Epithelial cell of esophagus (primary cell): ENCODE measurements at places on chromosomes 5 and 9.

DNA sequence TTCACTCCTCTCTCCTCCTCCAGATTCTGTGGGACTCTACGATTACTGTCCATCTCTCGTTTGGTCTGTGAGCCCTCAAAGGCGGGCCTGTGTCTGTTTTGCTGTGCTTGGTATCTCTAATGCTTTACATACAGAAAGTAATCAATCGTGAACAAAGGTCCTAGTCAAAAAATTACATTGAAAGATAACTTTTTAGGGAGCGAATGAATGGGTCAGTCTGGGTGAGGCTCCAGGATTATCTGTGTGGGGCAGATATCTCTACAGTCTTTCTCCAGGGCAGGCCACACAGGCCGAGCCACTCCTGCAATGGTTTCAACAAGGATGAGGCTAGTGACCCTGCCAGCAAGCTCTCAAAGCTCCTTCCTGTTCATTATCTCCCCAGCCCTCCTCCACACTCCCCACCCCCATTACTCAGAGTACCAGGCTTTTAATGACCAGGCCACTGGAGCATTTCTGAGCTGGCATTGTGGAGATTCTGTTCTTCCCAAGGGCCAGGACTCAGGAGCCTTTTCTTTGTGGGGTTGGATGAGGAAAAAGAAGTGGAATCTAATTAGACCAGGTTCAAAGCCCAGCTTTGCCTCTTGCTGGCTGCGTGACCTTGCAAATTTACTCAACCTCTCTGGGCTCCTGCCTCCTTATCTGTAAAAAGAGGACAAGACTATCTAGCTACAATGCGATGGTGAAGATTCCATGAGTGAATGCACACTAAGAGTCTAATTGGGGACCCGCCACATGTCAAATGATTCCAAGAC is 10.2 kb downstream of the CORO2A start:
- no peak for DNase-seq

GRCh38 chr5:87899721-87900131 is 368.9 kb downstream of the TMEM161B start:
- DNase-seq = no peak

DNA sequence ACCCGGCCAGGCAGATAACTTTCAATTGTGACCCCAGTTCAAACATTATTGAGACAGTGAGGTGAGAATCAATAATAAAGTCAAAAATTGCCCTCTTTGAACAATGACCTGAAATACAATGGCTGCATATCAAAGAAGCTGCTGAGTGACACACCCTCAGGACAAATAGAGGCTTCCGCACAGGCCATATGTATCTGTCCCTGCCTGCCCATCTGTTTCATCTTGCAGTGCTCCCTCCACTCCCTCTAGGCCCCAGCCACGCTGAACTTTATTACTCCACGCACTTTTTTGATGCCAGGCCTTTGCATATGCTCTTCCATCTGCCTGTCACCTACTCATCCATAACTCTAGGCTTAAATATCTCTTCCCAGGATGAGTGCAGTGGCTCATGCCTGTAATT is 15.9 kb upstream of the PFDN1 start:
- peak; percentile 44 for DNase-seq

DNA sequence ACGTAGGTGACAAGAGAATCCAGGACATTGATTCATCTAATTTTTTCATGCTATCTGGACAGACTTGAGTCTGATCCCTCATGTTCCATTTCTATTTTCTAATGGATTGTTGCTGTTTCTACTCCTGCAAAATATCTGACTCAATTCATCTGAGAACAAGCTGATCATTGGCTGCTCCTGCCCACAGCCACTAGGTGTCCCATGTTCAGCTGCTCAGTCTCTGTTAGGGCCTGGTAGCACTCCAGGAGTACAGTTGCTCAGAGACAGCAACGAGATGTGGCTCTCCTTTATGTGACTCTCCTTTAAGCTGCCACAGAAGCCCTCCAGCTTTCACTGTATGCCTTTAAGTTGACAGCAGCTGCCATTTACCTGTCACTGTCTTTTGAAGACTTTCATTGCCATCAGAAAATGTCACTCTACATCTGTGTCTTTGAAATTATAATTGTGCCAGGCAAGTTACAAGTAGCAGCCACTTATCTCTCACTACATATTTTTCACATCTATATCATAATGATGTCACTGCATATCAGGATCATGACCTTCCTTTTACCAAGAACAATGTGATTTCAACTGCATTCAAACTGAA is 1944.2 kb upstream of the NUDT12 start:
- peak; percentile 54 for DNase-seq

- no peak for DNase-seq
Observed at GRCh38 chr9:130873966-130874365, 22.6 kb downstream of the QRFP start.

DNA sequence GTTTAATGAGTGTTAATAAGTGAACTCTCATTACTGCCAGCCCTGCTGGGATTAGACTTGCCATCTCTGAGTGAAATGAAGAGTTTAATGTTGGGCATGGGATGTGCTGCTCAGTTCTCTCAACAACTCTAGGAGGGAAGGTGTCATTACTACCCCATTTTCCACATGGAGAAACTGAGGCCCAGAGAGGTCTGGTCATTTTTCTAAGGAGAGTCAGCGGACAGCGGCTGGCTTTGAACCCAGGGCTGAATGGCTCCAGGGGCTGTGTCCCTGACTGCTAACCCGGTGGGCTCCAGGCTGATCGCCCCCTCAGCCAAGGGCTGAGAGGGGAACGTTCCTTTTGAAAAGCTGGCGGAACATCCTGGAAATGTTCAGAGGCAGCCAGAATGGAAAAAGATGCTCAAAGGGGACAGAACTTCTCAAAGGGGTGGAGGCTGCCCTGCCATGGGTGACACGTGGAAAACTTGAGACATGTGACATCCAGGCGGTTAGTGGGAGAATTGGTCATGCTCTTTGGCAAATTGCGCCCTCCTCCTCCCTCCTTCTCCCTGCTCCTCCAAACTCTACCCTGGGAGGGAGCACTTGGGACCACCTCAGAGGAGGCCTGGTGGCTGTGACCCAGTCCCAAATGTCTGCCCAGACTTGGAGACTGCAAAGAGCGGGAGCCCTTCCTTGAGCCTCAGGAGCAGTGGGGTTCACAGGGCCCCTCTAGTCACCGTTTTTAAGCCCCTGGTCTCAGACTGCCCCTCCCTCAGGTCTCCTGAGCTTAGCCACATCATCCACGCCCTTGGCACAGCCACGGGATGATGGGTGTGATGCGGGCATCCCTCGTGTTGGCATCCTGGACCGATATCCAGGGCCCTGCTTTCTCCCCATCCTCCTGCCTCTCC is 28.7 kb downstream of the DNM1 start:
- DNase-seq = no peak

GRCh38 chr5:103929338-103930013 is 366.9 kb upstream of the NUDT12 start:
- DNase-seq = peak; percentile 77

- DNase-seq = peak; percentile 21
Observed at GRCh38 chr5:78895616-78896015, 89.5 kb downstream of the ARSB start.

- DNase-seq = no peak
Observed at GRCh38 chr9:134223091-134223490, 58.7 kb upstream of the RNU6ATAC start.

DNA sequence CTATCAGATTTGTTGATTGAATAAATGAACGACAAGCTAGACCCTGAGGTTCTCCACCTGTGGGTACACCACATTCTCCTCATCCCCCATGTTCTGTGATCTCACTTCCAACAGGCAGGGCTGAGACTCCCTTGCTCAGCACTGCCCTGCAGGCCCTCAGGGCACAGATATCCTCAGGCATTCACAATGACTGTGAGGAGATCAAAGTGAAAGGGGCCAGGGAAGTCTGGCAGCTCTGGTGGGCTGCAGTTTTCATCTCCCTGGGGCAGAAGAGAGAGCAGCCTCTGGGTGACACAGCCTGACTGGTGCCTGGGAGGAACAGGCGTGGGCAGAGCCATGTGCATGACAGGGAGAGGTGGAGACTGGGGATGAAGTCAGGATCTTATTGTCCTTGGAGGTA is 142.4 kb upstream of the C9orf72 start:
- peak; percentile 9 for DNase-seq

GRCh38 chr5:96297867-96298266 is 135.2 kb downstream of the PCSK1 start:
- peak; percentile 84 for DNase-seq

- peak; percentile 16 for DNase-seq
Observed at GRCh38 chr5:171858303-171858702, 72.7 kb downstream of the SMIM23 start.

GRCh38 chr9:118961857-118962256 is 407.4 kb downstream of the BRINP1 start:
- peak; percentile 25 for DNase-seq

- DNase-seq = peak; percentile 57
Observed at GRCh38 chr5:61053937-61054336, 108.3 kb downstream of the SMIM15 start.

DNA sequence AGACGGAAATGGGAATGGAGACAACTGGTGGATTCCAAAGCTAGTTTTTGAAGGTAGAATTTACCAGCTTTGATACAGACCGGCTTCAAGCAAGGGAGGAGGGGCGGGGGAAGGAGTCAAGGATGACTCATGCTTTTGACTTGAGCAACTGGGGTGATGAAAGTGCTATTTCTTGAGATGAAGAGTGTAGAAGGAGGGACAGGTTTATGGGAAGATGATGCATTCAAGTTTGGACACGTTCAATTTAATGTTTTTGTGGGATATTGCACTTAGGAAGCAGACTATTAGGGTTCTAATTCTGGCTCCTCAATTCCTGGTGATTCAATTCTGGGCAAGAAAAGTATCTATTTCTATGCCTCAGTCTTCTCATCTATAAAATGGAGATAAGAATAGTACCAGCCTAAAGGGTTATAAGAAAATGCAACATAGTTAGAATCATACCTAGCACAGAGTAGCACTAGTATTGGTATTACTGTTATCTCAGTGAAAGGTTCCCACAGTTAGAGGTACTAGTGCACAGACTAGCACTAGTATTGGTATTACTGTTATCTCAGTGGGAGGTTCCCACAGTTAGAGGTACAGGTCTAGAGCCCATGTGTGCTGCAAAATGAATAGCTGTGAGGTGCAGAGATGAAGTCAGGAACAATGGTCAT is 4.6 kb downstream of the NIPAL4 start:
- peak; percentile 98 for DNase-seq

GRCh38 chr9:123150708-123151503 is 117.4 kb downstream of the GPR21 start:
- DNase-seq = peak; percentile 25

DNA sequence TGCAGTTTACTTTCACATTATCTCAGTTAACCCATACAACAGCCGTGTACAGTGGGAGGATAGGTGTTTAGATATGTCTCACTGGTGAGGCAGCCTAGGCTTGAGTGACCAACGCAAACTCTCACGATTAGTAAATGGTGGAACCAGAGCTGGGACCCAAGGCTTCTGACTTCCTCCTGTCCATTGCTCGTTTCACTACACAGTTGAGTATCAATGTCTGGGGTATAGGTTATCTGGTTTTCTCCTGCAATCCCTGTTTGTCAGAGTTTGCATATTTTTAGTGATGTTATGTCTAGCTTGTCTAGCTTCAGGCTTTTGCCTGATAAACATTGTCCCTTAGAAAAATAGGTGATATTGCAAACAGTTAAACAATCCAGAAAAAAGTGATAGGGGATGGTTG is 62.6 kb downstream of the NUP214 start:
- no peak for DNase-seq

DNA sequence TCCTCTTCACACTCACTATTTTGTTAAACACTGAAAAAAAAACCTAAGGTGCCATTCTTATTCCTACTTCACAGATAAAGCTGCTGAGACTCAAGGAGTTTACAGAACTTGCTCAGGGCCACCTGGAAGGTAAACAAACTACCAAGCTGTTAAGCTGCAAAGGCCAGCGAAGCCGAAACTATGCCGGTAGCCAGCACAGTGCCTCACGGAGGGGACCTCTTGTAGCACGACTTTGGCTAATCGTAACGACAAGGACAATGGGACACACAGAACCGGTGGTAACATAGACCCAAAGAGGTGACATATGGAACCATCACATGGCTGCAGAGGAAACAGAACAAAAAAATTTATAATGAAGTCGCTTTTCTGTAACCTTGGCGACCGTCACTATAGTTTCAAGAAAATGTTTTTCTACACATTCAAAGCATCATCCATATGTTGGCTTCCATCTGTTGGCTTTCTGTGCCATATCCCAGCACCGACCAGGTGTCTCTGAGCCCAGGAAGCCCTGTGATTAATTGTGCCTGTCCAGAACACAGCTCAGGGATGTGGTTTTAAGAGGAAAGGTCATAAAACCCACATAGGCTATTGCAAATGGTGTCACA is 60.3 kb downstream of the S1PR3 start:
- DNase-seq = no peak

DNA sequence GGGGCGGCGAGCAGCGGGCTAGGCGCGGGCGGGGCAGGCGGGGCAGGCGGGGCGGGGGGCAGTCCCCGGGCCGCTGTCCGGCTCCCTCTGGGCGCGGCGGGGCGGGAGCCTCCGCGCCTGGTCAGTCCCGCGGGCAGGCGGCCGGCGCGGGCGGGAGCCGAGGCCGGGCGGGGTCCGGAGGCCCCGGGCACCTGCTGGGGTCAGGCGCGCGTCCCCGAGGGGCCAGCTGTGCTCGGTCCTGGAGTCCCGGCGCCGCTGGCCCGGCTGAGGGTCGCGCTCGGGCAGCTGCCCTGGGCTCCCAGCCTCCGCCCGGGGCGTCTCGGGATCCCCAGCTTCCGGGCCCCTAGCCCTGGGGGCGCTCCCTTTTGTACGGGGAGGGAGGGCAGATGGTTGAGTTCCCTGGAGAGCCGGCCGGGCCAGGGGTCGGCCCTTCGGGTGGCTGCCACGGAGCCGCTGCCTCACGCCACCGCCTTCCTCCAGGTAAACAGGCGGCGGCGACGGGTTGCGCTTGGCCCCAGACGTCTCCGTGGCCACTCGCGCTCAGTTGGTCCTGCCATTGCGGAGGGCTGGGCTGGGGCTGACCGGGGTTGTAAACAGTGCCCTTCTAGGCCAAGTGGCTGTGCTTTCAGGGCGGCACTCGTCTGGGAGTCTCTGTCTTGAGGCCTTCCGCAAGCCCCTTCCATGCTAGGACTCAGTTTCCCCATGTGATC is 473 bp downstream of the ZBTB34 start:
- DNase-seq = peak; percentile 30

- DNase-seq = peak; percentile 3
Observed at GRCh38 chr5:95285409-95285755, 488 bp upstream of the MCTP1 start.
